DMS 273 treated with DMSO at 0.1 percent for 48 hours (cell line): ENCODE measurements at places on chromosomes 3 and 15.

GRCh38 chr3:126201168-126201567 is 20.8 kb upstream of the ALDH1L1 start:
- no peak for DNase-seq

- DNase-seq: no peak
Observed at GRCh38 chr15:34993412-34993811, 5.3 kb upstream of the ZNF770 start.

DNA sequence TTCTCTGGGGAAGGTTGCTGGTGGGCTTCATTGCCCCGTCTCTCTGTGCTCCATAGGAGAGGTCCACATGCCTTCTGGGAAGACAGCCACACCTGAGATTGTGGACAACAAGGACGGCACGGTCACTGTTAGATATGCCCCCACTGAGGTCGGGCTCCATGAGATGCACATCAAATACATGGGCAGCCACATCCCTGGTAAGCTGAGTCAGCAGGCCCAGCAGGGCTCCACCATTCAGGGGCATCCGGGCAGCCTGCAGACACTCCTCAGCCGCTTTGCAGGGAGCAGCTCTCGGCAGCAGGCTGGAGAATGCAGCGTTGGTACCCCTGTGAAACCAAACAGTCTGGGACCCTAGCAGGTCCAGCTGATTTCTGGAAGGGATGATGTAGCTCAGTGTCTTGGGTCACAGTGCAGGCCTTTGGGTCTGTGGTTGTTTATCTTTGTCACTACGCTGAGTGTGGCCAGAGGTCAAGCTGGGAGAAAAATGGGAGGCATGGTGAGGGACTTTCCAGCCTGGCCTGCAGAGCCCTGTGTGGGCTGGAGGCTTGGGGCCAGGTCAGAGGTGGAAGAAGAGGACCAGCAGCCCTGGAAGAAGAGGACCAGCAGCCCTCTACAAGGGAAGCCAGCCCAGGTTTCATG is 67.2 kb downstream of the DNASE1L3 start:
- DNase-seq: no peak

- peak; percentile 47 for DNase-seq
Observed at GRCh38 chr15:78872972-78873792, 492 bp downstream of the MORF4L1 start.

GRCh38 chr3:53195602-53196574 is 34.9 kb downstream of the PRKCD start:
- no peak for DNase-seq

- no peak for DNase-seq
Observed at GRCh38 chr15:65578904-65579728, 31.8 kb downstream of the INTS14 start.

DNA sequence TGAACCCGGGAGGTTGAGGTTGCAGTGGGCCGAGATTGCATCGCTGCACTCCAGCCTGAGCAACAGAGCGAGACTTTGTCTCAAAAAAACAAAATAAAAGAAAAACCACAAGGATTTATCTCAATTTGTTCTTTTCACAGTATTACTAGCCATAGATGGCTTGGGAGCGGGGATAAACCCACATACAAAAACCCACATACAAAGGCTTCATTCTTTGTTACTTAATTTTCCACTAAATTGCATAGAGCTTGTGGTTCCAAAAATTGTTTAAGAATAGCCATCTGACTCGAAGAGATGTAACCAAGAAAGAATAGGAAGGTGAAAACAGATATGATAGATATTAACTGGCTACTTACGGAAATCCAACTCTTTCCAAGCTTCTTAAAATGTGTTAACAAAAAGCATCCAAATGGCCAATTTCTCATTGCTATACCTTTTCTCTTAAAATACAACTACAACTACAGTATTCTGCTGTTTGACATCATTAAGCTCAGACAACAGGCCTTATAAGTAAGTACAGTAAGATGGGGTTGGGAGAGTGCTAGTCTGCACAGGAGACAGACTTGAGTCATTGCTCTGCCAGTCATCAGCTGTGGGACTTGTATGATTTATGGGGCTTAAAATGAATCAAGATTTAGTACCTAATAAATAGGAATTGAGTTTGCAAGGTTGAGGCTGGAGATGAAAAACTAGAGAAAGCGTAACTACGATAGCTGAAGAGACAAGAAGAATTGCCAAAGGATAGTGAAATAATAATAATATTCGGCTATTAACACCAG is 96.6 kb upstream of the PLXND1 start:
- no peak for DNase-seq

- no peak for DNase-seq
Observed at GRCh38 chr3:129514563-129514962, 13.9 kb upstream of the RHO start.

- DNase-seq: no peak
Observed at GRCh38 chr15:98226149-98226548, 265.6 kb downstream of the ARRDC4 start.

- DNase-seq: no peak
Observed at GRCh38 chr15:99503411-99503810, 62.4 kb upstream of the MEF2A start.

GRCh38 chr3:90055666-90056065 is 948.2 kb downstream of the EPHA3 start:
- no peak for DNase-seq

GRCh38 chr3:152255290-152255689 is 13.4 kb upstream of the MBNL1 start:
- no peak for DNase-seq

GRCh38 chr15:51134416-51135199 is 39.9 kb upstream of the TNFAIP8L3 start:
- no peak for DNase-seq

DNA sequence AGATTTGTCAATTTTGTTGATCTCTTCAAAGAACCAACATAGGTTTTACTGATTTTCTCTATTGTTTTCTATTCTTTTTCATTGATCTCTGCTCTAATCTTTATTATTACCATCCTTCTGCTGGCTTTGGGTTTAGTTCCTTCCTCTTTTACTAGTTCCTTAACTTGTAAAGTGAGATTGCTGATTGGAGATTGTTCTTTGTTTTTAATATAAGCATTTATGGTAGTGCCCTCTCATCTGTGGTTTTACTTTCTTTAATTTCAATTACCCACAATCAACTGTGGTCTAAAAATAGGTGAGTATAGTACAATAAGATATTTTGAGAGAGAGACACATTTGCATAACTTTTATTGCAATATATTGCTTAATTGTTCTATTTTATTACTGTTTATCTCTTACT is 13.2 kb upstream of the CLRN1 start:
- no peak for DNase-seq

DNA sequence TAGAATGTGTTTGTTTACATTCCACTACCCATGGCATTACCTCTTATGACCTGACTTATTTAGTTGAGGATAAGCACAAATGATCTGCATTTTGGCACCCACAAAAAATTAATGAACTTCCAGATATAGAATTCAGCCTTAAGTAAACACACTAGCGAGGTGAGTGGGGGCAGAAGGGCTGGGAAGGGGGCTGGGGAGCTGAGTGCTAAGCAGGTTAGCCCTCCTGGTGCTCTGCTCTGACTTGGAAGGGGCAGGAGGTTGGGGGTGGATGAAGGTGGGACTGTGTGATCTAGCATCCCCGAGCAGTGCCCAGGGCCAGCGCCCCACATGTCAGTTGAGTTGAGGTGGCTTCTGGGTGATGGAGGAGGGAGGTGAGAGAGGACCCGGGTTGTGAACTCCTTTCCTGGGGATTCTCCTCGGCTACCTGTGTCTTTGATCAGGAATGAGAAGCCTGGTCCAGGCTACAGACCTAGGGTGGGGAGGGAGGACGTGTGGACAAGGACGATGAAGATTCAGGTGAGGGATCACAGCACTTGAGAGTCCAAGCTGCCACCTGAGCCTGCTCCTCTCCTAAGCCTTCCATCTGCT is 178.6 kb upstream of the SMAD3 start:
- no peak for DNase-seq

DNA sequence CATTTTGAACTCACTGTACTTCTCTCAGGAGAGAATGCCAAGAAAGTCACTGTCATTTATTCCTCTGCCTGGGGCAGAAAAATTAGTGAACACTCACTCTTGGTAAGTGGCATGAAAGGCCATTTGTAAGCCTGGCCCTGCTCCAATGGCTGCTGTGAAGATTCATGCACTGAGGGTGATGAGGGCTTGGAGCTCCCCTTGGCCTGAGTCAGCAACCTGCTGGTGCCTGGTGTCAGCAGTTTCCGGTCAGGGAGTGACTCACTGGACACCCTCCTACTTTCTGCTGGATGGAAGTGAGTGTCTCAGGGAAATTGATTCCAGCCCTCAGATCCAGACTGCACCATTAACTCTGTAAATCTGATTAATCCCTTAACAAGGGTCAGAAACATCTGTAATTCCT is 37.6 kb downstream of the TRA2B start:
- DNase-seq: no peak

- DNase-seq: no peak
Observed at GRCh38 chr15:92565351-92566125, 90.0 kb downstream of the FAM174B start.

DNA sequence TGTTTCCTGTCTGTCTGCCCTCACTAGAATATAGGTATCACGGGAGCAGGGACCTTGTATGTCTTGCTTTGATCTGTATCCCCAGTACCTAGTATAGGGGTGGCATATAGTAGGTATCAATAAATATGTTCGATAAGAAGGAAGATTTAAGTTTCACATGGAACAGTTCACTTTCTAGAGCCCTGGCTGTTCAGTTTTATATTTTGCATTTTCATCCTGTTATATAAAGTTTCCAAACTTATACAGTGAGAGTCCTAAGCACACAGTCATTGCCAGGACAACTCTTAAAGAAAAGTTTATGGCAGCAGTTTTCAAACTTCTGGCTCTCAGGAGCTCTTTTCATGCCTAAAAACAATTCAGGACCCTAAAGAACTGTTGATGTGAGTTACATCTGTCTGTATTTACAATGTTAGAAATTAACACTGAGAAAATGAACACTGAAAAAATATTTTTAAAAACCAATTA is 13.4 kb downstream of the ITPR1 start:
- DNase-seq: no peak

GRCh38 chr3:150083655-150084042 is 113.0 kb upstream of the PFN2 start:
- peak; percentile 42 for DNase-seq

DNA sequence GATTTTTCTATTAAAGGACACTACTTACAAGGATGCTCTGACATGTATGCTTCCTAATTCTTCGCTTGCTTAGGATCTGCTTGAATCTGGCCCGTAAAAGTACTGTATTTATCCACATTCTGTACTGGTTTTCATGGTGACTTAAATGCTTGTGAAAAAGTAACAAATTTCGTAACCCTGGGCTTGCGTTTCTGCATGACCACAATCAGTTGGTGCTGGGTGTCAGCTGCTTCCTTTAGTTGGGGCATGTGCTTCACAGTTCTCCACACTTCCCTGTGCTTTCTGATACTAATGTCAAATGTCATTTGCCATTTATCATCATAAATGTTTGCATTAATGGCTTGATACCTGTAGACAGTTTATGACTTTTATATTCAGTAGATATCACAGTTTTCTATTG is 218.4 kb upstream of the MLF1 start:
- DNase-seq: no peak
